GM06990 (cell line): ENCODE measurements at places on chromosomes 3 and 15.

DNA sequence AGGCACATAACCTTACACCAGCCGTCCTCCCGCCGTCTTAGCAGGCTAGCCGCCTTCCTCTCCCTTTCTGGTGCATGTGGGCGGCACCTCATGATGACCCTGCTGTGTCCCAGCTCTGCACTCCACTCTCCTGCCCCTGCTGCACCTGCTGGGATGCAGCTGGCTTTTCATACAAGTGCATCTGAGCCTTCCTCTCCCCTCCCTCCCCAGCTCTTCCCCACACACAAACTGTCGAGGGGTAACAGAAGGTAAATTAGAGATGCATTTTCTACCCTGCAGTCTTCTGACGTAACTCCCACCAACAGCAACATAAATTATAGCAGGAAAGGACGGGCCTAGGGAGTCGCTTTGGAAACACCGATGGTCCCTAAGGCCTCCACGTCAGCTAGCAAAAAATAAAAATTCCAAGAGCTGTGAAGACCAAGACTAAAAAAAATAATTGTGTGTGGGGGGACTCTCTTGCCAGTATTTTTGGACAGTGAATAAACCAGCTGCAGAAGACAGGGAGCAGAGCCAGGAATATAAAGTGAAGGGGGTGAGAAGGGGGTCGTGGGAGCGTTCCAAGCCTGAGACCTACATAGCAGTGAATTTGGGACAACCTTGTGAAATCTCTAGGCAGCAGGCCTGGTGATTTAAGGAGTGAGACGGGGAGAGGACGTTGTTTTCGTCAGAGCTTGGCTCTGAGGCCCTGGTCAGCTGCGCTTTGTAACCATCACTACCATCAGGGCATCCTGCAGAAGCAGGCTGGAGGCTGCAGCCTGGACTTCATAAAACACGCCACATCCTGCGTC, 216.2 kb downstream of the ADAMTS17 start:
- no peak for DNase-seq

DNA sequence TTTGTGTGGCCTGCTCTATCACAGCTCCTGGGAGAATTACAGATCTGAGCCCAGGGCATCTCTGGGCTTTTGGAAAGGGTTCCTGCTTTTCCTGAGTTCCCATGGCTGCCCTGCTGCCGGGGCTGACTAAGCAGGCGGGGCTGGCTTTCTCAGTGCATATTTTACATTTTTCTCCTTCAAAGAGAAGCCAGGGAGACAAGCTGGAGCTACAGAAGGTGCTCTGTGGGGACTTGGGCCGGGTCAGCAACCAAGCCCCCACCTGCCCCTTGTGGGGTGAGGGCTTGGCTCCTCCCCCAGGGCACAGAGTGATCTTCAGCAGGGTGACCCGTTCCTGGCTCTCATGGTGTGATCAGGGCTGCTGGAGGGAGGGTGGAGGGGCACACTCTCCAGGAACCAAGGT, 17.4 kb downstream of the ABTB1 start:
- DNase-seq = no peak

- DNase-seq = no peak
These were observed 121.4 kb upstream of the ATP11B start for GRCh38 chr3:182671942-182672341.

- DNase-seq = no peak
These were observed 514 bp upstream of the FAM174B start for GRCh38 chr15:92656089-92656488.

DNA sequence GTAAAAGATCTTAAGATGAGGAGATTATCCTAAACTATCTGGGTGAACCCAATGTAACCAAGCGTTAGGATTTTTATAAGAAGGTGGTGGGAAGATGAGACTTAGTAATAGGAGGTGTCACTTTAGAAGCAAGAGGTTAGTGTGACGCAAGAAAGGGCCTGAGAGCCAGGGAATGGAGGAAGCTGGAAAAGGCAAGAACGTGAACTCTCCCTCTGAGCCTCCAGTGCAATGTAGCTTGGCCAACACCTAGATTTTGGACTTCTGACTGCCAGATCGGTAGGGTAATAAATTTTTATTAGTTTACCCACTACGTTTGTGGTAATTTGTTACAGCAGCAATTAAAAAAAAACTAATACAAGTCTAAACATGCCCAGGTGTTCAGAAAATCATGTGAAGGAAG, 20.8 kb upstream of the CNTN6 start:
- no peak for DNase-seq

GRCh38 chr3:94173673-94174434, 111.0 kb downstream of the NSUN3 start:
- no peak for DNase-seq

- no peak for DNase-seq
These were observed 312.6 kb downstream of the AGBL1 start for GRCh38 chr15:86392296-86392695.

DNA sequence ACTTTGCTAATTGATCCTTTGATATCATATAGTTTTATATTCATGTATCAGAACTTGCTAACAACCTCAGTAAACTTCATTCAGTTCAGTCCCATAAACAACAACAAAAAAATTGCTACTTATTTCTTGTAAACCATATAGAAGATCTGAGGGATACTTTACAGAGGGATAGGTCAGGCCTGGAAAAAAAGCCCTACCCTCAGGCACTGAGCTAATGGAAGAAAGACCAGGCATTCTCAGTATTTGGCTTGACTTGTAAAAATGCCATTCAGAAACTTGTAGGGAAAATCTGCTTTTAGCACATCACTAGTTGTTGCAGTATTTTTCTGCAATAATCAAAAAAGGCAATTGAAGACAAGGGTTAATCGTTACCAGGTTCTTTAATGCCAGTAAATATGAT, 33.1 kb downstream of the ARMC8 start:
- DNase-seq = no peak
